ENCODE measurements at places on chromosomes 2 and 18. TPM values are rescaled to one million over a fixed set of nuclear protein-coding genes. Genes with fewer than 3 reads are reported as not detected.

DNA sequence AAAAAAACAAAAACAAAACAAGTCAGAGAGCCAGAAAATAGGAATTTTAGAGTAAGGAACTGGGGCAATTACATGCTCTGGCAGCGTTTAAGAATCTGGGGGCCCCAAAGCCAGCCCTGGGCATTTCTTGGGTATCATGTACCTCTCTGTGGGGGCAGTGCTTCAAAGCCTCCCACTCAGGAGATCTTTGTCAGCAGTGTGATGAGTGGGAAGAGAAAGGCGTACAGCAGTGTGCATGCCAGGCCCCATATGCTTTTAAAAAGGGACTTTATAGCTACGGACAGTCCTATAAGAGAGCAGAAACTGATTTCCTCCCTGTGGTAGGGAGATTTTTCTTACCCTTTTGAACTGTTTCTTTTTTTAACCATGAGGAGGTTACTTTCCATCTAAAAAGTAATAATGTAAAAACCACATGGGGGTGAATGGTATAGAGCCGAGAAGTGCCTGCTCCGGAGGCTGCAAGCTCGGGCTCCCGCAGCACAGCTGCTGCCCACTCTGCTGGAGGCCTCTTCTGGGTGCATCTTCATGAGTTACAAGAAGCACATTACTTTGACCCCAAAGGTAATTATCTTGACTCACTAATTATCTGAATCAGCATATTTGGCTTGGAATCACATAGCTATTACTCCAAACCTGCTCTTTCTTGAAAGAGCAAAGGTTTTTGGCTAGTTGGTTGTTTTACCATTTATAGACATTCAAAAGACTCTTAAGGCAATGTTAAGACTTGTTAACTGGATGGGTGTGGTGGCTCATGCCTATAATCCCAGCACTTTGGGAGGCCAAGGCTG, 46.4 kb downstream of the PROC start:
- H3K4me1 ChIP-seq = peaks cover 11% of the 10 kb centered on the region
- DNase-seq = no peak
- H3K36me3 ChIP-seq = peaks cover 3% of the 10 kb centered on the region

GRCh38 chr18:39781565-39781964, 2173.5 kb upstream of the PIK3C3 start:
- no peaks in the 10 kb centered on the region for H3K36me3 ChIP-seq
- no peak for DNase-seq
- H3K4me1 ChIP-seq = no peaks in the 10 kb centered on the region
- H3K4me3 ChIP-seq = no peak overlapping the region

Gene GALNT13
- not detected for total RNA-seq

Gene RGPD4
- total RNA-seq = 0.32 TPM

DNA sequence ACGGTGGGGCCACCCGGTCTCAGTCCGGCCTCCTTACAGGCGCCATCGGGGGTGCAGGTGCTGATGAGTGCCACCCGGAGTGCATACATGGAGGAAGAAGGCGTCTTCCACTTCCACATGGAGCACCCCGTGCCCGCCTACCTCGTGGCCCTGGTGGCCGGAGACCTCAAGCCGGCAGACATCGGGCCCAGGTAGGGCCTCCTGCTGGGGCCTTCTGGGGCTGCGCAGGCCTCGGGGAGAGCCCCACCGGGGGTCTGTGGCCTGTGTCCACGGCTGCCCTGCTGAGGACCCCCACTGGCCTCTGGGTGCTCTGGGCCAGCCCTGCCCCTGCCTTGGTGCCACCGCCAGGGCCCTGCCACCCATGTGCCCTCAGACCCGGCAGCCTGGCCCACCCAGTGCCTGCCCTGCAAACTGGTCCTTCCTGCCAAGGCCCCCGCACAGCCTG, 4.8 kb downstream of the RNPEPL1 start:
- H3K4me1 ChIP-seq = peaks cover 16% of the 10 kb centered on the region
- H3K36me3 ChIP-seq = peaks cover 77% of the 10 kb centered on the region
- H3K27ac ChIP-seq = no peak overlapping the region
- no peak for DNase-seq
- no peak overlapping the region for H3K4me3 ChIP-seq
- no peaks in the 10 kb centered on the region for H3K27me3 ChIP-seq

GRCh38 chr2:97998431-97999005, 2.8 kb upstream of the TMEM131 start:
- no peaks in the 10 kb centered on the region for H3K36me3 ChIP-seq
- peaks cover 13% of the 10 kb centered on the region for H3K4me1 ChIP-seq
- DNase-seq = no peak

- peak; percentile 23 for DNase-seq
- H3K36me3 ChIP-seq = no peaks in the 10 kb centered on the region
- H3K4me1 ChIP-seq = peaks cover 2% of the 10 kb centered on the region
- no peak overlapping the region for H3K4me3 ChIP-seq
- no peak overlapping the region for H3K27ac ChIP-seq
Measured at GRCh38 chr2:148813603-148814065, 61.4 kb upstream of the KIF5C start.

Gene DSG2
- 0.53 TPM for total RNA-seq

GRCh38 chr2:229348128-229348527, 77.0 kb upstream of the PID1 start:
- H3K4me1 ChIP-seq = no peaks in the 10 kb centered on the region
- H3K4me3 ChIP-seq = no peak overlapping the region
- H3K27me3 ChIP-seq = no peaks in the 10 kb centered on the region
- no peak overlapping the region for H3K27ac ChIP-seq
- H3K36me3 ChIP-seq = no peaks in the 10 kb centered on the region

DNA sequence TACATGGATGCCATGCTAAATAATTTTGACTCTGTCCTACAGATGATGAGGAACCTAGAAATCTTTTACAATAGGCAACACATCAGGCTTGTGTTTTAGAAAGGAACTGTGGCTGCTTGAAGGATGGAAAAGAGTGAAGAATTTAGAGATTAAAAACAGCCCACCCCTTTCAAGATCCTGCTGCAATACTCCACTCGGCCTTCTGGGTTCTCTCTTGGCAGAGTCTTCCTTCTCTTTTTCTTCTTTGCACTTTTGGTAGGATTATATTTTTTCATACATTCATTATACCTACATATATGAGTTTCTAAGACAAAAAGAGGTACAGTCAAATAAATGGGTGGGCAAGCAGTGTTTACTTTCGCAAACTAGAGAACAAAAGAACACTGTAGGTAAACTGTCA, 474.3 kb downstream of the ERBB4 start:
- no peaks in the 10 kb centered on the region for H3K4me1 ChIP-seq
- no peak overlapping the region for H3K4me3 ChIP-seq
- DNase-seq = no peak
- no peaks in the 10 kb centered on the region for H3K36me3 ChIP-seq
- no peaks in the 10 kb centered on the region for H3K27me3 ChIP-seq

Gene OXER1
- total RNA-seq = 0.20 TPM

GRCh38 chr2:105746177-105747080, 1.7 kb downstream of the NCK2 start:
- H3K27ac ChIP-seq = peak overlapping the region; percentile 90
- peaks cover 15% of the 10 kb centered on the region for H3K36me3 ChIP-seq
- peak overlapping the region; percentile 95 for H3K4me3 ChIP-seq
- DNase-seq = peak; percentile 68
- H3K4me1 ChIP-seq = peaks cover 47% of the 10 kb centered on the region

DNA sequence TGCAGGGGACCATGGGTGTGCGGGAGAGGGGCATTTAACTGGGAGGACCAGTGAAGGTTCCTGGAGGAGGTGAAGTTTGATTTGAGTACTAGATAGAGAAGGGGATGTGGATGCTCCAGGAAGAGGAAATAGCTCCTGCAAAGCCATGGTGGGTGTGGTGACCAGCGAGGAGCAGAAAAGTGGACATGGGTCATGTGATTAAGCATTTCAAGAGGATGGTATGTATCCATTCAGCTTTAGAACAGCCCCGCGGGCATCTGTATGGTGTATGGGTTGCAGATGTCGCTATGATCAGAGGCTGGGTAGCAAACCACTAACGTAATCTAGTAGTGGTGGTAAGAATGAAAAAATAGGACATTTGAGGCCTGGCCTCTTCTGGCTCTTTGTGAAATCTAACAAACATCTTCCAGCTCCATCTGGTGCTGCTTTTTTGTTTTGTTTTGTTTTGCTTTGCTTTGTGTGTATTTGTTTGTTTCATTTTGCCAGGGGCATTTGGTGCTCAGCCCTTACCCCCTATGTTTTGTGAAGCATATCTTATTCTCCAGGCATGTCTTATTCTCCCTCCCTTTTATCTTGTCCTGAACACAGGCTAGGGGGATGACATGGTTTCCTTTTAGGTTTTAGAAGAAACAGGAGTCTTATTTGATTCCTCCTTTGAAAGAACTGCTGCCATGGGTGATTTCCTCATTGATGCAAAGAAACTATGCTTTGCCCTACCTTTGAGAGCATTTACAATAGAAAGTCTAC, 226.1 kb downstream of the LRRTM1 start:
- no peaks in the 10 kb centered on the region for H3K36me3 ChIP-seq
- no peak for DNase-seq
- H3K4me3 ChIP-seq = no peak overlapping the region
- H3K27ac ChIP-seq = no peak overlapping the region

Gene ITGB6
- not detected for total RNA-seq

GRCh38 chr2:20327370-20327769, 23.3 kb downstream of the PUM2 start:
- H3K36me3 ChIP-seq = peaks cover 36% of the 10 kb centered on the region
- DNase-seq = no peak
- H3K4me3 ChIP-seq = no peak overlapping the region
- H3K27ac ChIP-seq = no peak overlapping the region
- peaks cover 5% of the 10 kb centered on the region for H3K4me1 ChIP-seq

DNA sequence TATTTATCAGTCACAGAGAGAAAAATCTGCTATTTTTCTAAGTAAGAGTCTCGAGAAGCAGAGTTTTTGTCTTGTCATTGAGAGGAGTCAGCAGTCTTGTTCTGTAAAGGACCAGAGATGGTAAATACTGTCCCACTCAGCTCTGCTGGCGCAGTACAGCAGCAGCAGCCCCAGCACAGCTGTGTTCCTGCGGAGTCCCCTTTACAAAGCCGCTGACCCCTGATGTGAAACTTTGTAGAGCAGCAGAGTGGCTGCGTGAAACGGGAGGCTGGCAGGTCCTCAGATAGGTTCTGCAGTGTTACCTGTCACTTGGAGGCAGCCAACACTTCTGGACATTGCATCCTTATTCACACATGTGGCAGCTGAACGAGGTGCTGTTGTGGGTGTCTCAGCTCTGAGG, 45.2 kb downstream of the TMEM185B start:
- no peaks in the 10 kb centered on the region for H3K27me3 ChIP-seq
- H3K36me3 ChIP-seq = no peaks in the 10 kb centered on the region

DNA sequence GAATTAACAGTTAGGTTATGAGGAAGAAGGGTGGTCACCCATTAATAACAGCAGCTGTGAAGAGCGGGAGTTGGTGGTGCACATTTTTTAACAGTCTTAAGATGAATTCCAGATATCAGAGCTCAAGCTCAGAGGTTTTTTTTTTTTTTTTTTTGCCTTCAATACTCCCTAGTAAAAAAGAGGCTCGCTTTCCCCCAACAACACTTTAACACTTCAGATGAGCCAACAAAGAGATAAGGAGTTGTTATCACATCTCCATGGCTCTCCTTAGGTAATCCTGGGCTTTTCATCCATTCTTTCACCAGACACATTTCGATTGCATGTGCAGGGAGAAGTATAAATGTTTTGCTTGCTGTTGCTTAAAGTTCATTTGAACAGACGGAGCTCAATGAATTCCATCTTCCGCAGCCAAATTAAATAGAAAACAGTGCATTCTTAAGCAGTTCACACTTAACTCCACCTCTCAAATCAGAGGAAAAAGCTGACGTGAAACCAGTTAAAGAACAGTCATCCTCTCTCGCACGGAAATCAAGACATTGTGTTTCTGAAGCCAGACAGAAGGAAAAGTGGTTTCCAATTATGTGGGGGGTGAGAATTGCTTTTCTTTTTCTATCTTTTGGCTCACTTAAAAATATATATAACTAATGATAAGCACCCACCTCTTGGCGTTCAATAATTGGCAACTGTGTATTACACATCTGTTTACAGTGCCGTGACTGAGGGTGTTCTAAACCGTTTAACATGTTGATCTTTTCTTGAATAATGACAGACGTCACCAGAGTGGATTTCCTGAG, 118.2 kb downstream of the ZNF521 start:
- no peak overlapping the region for H3K27ac ChIP-seq
- no peaks in the 10 kb centered on the region for H3K27me3 ChIP-seq
- no peaks in the 10 kb centered on the region for H3K4me1 ChIP-seq
- no peak for DNase-seq
- no peak overlapping the region for H3K4me3 ChIP-seq

Gene CCDC102B
- 4.4 TPM for total RNA-seq

Gene AGXT
- total RNA-seq = not detected
